ENCODE measurements at places on chromosomes 5 and 9. TPM values are rescaled to one million over a fixed set of nuclear protein-coding genes. Genes with fewer than 3 reads are reported as not detected.

DNA sequence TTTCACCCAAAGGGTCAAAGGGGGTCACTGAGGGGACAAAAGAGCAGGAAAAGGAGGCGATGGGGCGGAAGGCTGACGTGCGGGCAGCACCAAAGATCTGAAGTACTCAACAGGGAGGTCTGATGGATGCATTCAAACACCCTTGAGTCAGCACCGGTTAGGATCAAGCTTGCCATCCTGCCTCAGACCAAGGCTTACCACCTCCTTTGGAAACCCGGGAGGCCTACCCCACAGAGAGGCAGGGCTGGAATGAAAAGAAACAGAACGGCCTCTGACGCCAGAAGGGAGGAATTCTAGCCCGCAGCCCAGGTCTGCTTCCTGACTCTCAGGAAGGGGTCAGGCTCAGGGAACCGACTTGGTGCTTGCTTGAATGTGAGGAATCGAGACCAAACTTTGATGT, 125.6 kb downstream of the PAPPA start:
- no peak for DNase-seq

DNA sequence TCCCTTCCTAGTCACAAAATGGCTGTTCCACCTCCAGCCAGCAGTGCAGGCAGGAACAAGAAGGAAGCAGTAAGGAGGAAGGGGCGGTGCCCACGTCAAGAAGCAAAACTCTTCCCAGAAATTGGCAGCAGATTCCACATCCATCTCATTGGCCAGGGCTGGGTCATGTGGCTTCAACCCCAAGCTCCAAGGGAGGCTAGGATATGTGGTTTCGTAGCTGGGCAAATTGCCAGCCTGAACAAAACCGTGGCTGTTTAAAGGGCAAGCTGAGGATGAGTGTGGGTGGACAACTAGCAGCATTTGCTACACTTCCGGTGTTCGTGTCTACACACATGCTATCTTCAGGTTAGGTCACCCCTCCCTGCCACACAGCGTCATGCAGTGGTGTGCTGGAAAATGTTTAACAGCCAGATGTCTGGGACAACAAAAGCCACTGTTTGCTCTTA, 92.1 kb upstream of the MAP1B start:
- peak; percentile 66 for DNase-seq

DNA sequence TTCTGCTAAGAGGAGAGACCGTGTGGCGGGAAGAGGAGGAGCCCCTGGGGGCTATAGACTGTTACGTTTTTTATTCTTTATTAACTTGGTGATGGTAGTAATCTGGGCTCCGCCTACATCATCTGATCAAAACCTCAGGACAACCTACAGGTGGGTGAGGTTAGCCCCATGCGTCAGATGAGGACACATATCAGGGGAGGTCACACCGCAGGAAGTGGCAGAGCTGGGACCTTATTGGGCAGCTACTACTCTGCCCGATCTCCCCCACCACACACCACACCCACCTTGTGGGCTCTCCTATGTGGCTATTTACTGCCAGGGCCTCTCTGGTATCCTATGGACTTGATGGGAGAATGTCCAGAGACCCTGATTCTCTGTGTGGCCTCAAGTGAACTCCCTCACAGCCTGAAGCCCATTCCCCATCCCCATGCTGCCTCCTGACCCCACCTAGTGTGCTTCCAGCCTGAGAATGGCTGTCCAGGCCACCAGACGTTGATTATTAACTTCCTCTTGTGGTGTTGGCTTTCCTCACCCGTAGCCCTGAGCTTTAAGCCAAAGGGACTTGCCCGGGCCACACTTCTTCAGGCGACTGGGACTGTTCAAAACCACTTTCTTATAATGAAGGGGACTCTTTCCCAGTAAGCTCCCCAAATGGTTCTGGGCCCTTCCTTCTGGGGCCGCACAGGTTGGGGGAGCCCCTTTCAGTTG, 8.2 kb downstream of the UNC5A start:
- DNase-seq, result no peak

GRCh38 chr5:127031863-127032232, 1.5 kb upstream of the MARCHF3 start:
- no peak for DNase-seq

DNA sequence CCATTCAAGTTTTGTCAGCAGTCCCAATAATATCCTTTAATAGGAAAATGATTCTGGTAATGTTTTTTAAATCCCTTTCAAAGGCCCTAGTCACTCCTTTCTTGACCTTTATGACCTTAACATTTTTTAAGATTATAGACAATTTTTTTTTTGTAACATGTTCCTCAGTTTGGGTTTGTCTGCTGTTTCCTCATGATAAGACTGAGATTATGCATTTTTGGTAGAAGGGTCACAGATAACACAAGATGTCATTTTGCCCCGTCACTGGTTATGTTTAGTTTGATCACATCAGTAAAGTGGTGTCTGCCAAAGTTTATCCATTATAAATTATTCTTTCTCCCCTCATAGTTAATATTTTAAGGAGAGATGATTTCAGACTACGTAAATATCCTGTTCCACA, 16.0 kb upstream of the PTPDC1 start:
- DNase-seq, result no peak

DNA sequence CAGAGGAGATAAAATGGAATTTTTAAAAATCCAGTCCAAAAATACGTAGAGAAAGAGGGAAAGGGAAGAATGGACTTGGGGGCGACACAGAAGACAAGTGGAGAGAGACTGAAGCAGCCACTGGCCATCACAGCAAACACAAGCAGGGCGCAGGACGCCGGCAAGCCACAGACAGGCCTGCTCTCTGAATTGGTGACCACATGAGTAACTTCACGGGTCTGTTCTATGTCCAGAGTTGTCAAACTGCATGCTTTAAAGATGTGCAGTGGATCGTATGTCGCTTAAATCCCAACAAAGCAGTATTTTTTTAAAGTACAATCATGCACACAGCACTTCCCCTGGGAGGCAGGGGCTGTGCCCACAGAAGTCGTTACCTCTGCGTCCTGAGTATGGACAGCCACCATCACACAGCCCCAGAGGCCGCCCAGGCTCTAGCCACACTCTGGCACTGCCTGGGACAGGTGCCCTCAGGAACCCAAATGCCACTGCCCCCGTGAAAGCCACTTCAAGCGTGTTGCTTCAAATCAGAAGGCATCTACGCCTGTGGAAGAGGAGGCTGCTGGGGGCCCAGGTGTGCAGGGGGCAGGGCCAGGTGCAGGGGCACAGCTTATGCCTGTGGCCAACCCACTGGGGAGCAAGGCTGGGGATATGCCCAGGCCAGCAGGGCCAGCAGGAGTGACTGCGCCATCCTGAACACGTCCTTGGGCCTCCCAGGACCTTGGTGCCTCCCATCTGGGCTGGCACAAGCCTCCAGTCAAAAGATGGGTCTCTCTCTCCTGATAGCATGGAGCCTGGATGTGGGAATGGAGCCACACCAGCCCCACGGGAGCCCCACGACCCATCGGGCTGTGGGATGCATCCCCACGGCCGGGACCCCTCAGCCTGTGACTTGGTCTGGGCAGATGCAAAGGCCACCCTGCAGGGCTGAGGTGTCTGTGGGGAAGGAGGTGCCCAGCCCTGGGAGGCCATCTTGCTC, 5.9 kb upstream of the LRRC14B start:
- DNase-seq, result no peak

The QRFP gene
- not detected for total RNA-seq
